ENCODE measurements at places on chromosomes 5 and 9. TPM values are rescaled to one million over a fixed set of nuclear protein-coding genes. Genes with fewer than 3 reads are reported as not detected.

- DNase-seq = no peak
Measured at GRCh38 chr5:33091571-33092363, 349.0 kb upstream of the TARS1 start.

DNA sequence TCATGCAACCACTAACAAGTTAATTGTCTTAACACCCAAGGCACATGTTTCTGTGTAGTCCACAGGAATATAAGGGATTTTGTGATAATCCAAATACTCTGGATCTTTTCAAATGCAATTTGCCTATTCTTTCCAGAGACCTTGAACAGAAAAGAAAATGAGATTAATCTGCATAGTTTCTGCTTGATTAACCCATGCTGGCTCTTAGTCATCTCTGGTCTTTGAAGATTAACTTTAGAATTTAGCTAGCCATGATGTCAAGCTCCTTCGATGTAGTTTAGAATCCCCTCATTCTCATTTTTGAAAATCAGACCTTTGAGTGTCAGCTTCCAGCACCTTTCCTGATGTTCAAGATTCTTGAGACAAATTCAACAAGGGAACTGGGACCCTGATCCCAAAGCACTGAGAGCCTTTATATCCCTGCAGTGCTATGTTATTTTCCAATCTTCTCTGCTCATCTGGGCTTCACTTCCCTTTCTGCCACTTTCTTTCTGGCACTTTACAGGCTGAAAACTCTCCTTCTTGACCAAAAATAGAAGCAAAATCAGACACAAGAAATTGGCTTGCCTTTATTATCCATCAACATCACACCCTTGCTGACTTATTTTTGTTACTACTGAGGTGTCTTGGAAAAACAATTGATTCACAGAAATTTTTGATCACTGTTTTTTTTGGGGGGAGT, 155.5 kb downstream of the PALM2AKAP2 start:
- no peak for DNase-seq

- no peak for DNase-seq
Measured at GRCh38 chr5:134945041-134945440, 22.7 kb upstream of the CATSPER3 start.

- no peak for DNase-seq
Measured at GRCh38 chr5:15513431-15513830, 13.5 kb downstream of the FBXL7 start.

DNA sequence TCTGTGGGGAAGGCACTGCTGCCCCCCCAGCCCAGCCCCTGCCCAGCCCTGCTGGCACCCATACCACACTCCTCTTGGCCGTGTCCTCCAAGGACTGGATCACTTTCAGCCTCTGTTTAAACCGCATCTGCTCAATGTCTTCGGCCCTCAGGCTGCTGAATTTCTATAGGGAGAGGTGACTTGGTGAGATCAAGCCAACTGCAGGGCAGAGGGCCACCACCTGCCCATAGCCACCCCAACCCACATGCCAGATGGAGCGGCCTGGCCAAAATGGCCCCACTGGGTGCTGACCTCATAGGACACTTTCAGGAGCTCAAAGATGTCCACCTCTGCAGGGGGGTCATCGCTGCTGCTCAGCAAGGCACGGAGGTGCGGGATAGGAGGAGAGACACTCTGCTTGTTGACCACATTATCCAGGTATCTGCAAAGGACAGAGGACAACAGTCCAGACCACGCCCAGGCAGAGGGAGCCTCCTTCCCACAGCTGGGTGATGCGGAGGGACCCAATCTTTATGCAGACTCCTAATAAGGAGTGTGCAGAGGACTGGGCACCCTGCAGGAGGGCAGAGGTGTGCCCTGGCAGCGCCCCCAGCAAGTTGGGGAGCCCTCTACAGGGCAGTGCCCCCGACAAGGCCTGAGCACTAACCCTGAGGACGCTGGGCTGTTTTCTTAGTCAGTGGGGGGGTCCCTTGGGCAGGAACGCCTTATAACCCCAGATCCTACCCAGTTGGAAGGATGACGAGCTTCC, 14.4 kb upstream of the MRNIP start:
- DNase-seq = no peak

- no peak for DNase-seq
Measured at GRCh38 chr9:130419521-130420035, 25.2 kb upstream of the ASS1 start.

- no peak for DNase-seq
Measured at GRCh38 chr9:8599937-8600336, 800.4 kb upstream of the DMAC1 start.

DNA sequence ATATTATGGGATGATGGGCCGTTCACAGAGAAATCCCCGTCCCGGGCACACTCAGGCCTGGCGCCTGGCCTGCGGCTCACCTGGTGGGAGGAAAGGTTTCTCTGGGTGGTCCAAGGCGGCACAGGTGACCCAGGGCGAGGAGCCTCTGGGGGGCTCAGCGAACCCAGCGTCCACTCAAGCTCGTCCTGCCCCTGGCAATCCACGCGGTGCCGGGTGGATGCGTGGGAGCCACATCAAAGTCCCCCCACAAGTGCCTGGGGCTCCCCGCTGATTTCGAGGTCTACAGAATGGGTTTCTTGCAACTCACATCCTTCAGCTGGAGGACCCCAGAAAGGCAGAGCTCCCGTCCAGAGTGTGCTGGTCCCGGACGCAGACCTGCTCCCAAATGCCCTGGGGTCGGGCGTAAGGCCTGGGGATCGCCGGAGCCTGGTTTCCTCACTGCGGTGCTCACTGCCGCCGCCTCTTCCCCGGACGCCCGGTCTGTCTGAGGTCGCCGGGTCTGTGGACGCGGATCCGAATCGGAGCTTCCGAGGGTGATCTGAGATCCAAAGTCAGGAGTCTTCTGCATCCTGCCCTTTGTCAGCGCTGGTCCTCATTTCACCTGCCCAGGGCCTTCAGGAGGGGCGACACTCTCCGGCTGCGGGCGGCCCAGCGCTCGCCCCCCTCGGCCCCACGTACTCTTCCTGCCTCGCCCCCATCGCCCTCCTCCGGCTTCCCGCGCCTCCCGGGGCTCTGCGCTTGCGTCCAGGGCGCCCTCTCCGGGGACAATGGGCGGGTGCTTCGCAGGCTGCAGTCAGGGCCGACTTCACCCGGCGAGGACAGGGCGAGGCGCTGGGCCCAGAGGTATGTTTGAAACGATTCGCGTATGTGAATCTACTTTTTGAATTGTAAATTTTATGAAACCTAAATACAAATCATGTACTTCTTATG, 20.0 kb upstream of the RUFY1 start:
- peak; percentile 59 for DNase-seq

DNA sequence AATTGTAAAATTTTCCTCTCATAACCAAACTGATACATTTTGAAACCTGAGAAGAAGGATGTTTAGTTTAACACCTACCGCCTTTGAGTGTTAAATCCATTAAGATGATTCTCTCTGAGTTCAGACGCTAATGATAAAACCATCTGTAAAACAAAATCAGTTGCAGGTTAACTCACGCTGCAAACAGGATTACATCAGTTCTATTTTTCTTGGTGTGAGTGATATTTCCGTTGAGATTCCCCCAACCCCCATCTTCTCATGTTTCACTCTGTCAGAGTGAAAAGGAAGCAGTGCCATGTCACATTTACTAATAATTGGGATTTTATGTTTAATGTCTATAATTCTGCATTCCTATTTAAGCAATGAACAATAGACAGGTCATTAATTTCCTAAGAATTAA, 146.5 kb downstream of the FANCC start:
- DNase-seq = no peak

The SEMA4D gene
- 68.7 TPM for total RNA-seq

The FCN2 gene
- total RNA-seq = not detected

The MEIKIN gene
- total RNA-seq = 1.9 TPM

Data from spinal cord (tissue), 10 donors.